ENCODE measurements at places on chromosomes 5 and 9. TPM values are rescaled to one million over a fixed set of nuclear protein-coding genes. Genes with fewer than 3 reads are reported as not detected.

Gene MCCC2
- 92.7 TPM for total RNA-seq

Gene SLC46A2
- total RNA-seq, result 0.25 TPM

Gene C7
- 49.0 TPM for total RNA-seq

Gene TTC16
- 0.05 TPM for total RNA-seq

DNA sequence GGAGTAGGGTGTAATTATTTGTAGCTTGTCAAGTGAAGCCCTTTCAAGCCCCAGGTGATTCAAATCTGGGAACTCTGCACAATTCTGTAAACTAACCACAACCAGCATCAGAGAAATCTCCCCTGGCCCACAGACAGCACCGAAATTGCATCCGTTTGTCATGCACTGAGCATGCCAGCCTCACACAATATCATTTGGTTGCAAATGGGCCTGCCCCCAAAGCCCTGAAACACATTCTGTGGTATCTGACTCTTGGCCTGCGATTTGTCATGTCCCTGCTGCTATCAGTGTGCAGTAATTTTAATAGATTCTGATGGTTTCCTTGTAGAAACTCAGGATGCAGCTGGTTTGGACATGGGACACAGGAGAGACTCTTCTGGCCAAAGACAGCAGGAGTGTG lies 35.3 kb downstream of the SNX24 start:
- no peak overlapping the region for H3K4me3 ChIP-seq
- H3K4me1 ChIP-seq, result no peaks in the 10 kb centered on the region
- no peaks in the 10 kb centered on the region for H3K36me3 ChIP-seq
- H3K27ac ChIP-seq, result no peak overlapping the region
